ENCODE measurements at places on chromosomes 6 and 20. TPM values are rescaled to one million over a fixed set of nuclear protein-coding genes. Genes with fewer than 3 reads are reported as not detected.

PAX1 gene
- polyA plus RNA-seq = 0.03 TPM

LIME1 gene
- polyA plus RNA-seq = 6.1 TPM

C20orf202 gene
- polyA plus RNA-seq = 0.81 TPM

ALDH8A1 gene
- polyA plus RNA-seq = 0.15 TPM

SLC4A11 gene
- 0.27 TPM for polyA plus RNA-seq

EDEM2 gene
- 26.2 TPM for polyA plus RNA-seq

GRCh38 chr6:56570413-56571359, 72.0 kb downstream of the DST start:
- DNase-seq = peak; percentile 52
- no peaks in the 10 kb centered on the region for H3K36me3 ChIP-seq
- H3K4me1 ChIP-seq = no peaks in the 10 kb centered on the region
- no peak overlapping the region for H3K27ac ChIP-seq
- no peaks in the 10 kb centered on the region for H3K27me3 ChIP-seq
- no peak overlapping the region for H3K4me3 ChIP-seq

DNA sequence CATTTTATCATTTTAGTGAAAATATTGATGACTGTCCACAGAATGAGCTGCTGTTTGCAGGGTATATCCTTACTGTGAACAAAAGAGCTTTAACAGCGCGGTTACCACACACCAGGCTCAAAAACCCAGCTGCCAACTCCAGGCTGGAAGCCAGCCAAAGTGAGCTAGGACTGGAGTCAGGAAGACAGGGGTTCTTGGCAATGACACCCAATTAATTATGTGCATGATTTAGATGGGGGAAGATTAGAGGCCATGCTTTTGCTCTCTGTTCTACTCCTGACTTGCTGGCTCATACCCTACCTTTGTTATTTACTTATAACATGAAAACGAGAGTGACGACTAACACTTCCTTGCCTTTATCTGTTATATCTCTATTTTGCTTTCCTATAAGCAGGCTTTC, 128.9 kb upstream of the SHLD1 start:
- H3K4me1 ChIP-seq = no peaks in the 10 kb centered on the region
- DNase-seq = peak; percentile 14
- no peak overlapping the region for H3K4me3 ChIP-seq
- no peaks in the 10 kb centered on the region for H3K27me3 ChIP-seq

DNA sequence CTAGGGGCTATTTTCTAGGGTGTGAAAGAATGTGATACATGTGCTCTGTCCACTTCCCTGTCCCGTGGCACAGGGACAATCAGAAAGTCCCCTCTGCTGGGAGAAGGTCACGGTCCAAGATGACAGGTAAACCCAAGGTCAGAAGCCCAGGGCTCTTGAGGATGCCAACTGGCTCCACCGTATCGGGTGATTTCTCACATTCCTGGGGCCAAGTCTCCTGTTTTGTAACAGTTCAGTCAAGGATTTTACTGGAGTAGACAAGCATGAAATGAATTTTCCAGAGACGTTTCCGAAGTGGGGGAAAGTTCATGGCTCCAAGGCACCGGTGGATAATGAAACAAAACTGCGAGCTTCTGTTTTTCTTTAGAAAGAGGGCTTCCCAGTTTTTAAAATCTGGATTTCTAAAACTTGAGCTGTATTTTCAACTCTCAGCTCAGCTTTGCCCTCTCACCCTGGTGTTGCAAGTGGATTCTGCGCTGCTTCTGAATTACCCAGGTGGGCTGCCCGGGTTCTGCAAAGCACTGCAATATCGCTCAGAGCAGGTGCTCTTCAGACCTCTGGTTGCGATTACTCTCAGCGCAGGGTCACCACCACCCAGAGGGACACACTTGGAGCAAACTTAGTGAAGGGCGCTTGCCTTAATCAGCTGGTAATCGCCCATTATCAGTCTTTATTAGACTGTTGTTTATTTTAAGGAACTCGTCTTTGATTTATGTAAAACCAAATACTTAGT, 64.4 kb upstream of the TMEM170B start:
- H3K4me1 ChIP-seq = no peaks in the 10 kb centered on the region
- H3K36me3 ChIP-seq = no peaks in the 10 kb centered on the region
- no peak overlapping the region for H3K27ac ChIP-seq
- H3K27me3 ChIP-seq = peaks cover 4% of the 10 kb centered on the region
- no peak overlapping the region for H3K4me3 ChIP-seq
